A375 (cell line): ENCODE measurements at places on chromosomes 16 and 17. TPM values are rescaled to one million over a fixed set of nuclear protein-coding genes. Genes with fewer than 3 reads are reported as not detected.

LRRC36 gene
- total RNA-seq: not detected in 2 replicates

CNGB1 gene
- total RNA-seq: not detected in 2 replicates

PHF23 gene
- total RNA-seq: 52.4 and 54.4 TPM in 2 replicates

GGT6 gene
- total RNA-seq: not detected in 2 replicates

FBXO47 gene
- total RNA-seq: not detected in 2 replicates

MARVELD3 gene
- not detected in 2 replicates for total RNA-seq

ZG16 gene
- total RNA-seq: not detected in 2 replicates

CLEC18A gene
- total RNA-seq: 6.3 and 7.2 TPM in 2 replicates

TBC1D3L gene
- 4.9 TPM in 2 replicates for total RNA-seq

FOXJ1 gene
- total RNA-seq: 0.19 TPM in 1 of 2 replicates, not detected in the other

FNDC8 gene
- total RNA-seq: not detected in 2 replicates

KRT40 gene
- not detected in 2 replicates for total RNA-seq

WNT9B gene
- total RNA-seq: not detected in 2 replicates

KCNJ18 gene
- 0.08 TPM in 1 of 2 replicates, not detected in the other for total RNA-seq

ITGAD gene
- total RNA-seq: 0.19 TPM in 1 of 2 replicates, not detected in the other
